Uterine smooth muscle cell (primary cell): ENCODE measurements at places on chromosomes 12 and 14. TPM values are rescaled to one million over a fixed set of nuclear protein-coding genes. Genes with fewer than 3 reads are reported as not detected.

TAS2R30 gene
- 6.5 and 9.1 TPM in 2 replicates for total RNA-seq

CLEC4C gene
- not detected in 2 replicates for total RNA-seq

CFAP54 gene
- 2.4 and 5.4 TPM in 2 replicates for total RNA-seq

PDZRN4 gene
- not detected in 2 replicates for total RNA-seq

NR1H4 gene
- not detected in 2 replicates for total RNA-seq

HCAR3 gene
- total RNA-seq = not detected in 2 replicates

FRMD6 gene
- total RNA-seq = 413 and 478 TPM in 2 replicates

AQP5 gene
- total RNA-seq = not detected in 2 replicates

TAS2R9 gene
- 0.12 TPM in 1 of 2 replicates, not detected in the other for total RNA-seq
